Activated CD4-positive, alpha-beta memory T cell treated with anti-CD3 and anti-CD28 coated beads for 36 hours (primary cell): ENCODE measurements at places on chromosomes 11 and 22. TPM values are rescaled to one million over a fixed set of nuclear protein-coding genes. Genes with fewer than 3 reads are reported as not detected.

- no peak for DNase-seq
Observed at GRCh38 chr11:132809070-132809469, 723.2 kb downstream of the OPCML start.

GRCh38 chr11:70604630-70605467 is 206.5 kb downstream of the CTTN start:
- DNase-seq = no peak

GRCh38 chr22:41411021-41411851 is 29.5 kb downstream of the TEF start:
- DNase-seq = no peak

DNA sequence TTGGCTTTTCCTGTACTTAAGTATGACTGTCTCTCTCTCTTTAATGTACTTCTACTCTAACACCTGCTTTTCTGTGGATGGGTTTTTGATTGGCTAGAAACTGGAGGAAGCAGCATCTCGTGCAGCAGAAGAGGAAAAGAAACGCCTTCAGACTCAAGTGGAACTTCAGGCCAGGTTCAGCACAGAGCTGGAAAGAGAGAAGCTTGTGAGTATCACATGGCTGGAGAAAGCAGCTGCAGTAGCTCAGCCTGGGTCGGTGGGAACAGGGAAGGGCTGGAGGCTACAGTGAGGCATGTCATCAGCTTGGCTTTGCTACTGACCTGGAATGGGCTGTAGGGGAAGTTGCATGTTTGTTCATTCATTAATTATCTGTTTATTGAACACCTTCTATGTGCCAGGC is 74.2 kb downstream of the SWAP70 start:
- DNase-seq = no peak

GRCh38 chr11:94581926-94582325 is 14.8 kb downstream of the PIWIL4 start:
- no peak for DNase-seq

GRCh38 chr11:22456993-22457762 is 119.0 kb downstream of the SLC17A6 start:
- no peak for DNase-seq

- DNase-seq = no peak
Observed at GRCh38 chr11:45142241-45143055, 4.0 kb upstream of the PRDM11 start.

DNA sequence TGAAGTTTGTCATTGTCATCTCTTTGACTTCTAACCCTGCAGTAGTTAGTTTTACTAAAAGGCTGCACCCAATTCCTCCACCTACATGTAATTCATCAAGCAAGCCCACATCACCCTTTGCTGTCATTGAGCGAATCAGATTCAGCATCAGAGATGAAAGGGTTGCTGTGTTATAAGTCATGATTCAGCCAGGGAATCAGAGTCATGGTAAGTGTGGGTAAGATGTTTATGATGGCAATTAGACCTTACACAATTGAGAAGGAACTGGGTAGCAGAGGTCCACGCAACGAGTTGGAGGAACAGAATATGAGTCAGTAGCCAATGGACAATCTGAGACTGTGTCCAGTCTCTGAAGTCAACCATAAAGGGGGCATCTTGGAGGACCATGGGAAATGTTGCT is 162.8 kb upstream of the SNX19 start:
- DNase-seq = no peak

Gene RNF26
- 35.2 TPM for total RNA-seq

GRCh38 chr11:65900125-65900898 is at the start of gene FOSL1:
FOSL1 (minus strand) TSS chr11:65900388; CDS start chr11:65900339, 49 bp downstream.
- peak; percentile 97 for DNase-seq

DNA sequence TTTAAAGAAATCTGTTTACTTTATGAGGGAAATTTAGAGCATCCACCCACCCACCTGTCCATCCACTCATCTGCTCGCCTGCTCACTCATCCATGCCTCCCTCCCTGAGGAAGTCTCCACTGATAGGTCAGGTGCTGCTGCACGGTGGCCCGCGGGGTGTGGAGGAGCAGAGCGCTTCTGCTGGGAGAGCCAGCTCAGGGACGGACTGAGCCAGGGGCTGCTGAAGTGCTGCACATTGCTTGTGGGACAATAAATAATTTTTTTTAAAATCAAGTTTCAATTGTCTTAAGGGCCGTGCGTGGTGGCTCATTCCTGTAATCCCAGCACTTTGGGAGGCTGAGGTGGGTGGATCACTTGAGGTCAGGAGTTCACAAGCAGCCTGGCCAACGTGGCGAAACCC is 148.9 kb downstream of the TBC1D22A start:
- no peak for DNase-seq
